Caki2 (cell line): ENCODE measurements at places on chromosomes 2 and 18.

GRCh38 chr2:20976527-20976926 lies 67.3 kb downstream of the APOB start:
- DNase-seq, result no peak

- DNase-seq, result peak; percentile 41
Measured at GRCh38 chr2:10668402-10669012, 21.3 kb downstream of the NOL10 start.

DNA sequence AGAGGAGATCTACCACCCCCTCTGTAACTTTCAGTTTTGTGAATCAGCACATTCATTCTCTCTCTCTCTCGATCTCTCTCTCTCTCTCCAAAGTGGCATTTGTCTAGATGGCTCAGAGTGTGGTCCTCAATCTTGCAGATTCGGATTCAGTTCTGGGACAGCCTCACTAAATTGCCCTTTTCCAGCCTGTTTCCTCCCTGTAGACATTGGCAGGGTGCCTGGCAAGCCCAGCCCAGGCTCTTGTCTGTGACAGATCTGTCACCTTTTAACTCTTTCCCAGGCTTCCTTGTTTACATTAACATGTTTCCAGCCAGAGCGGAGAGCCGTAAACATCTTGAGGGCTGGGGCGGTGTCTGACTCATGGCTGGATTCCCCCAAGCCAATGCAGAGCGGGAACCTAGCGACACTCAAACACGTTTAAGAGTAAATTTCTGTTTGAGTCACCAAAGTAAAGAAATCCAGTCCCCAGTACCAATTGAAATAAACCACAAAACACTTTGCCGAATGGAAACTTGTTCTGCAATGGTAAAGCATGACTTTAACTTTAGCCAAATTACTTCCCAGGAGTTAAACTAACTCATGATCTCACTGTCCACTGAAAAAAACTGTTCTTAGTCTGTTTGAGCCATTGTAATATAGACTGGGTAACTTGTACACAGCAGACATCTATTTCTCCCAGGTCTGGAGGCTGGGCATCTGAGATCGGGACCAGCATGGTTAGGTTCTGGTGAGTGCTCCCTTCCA lies 6.6 kb upstream of the CYP27C1 start:
- peak; percentile 97 for DNase-seq

DNA sequence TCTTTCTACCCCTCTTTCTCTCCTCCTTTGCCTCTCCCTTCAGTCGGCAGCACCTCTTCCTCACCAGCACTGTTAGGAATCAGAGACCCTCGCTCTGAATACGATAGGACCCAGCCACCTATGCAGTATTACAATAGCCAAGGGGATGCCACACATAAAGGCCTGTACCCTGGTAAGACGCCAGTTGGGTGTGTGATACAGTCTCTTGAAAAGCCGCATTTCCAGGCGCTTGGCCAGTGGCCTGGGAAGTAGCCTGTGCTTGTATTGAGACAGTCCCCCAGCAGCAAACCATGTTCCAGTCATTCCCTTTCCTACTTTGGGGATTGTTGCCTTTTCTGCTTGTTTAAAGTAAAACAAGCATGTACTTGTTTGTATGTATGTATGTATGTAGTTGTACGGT lies 118.4 kb upstream of the DAPL1 start:
- DNase-seq, result no peak

GRCh38 chr18:2655954-2656236 lies 369 bp downstream of the SMCHD1 start:
- no peak for DNase-seq

DNA sequence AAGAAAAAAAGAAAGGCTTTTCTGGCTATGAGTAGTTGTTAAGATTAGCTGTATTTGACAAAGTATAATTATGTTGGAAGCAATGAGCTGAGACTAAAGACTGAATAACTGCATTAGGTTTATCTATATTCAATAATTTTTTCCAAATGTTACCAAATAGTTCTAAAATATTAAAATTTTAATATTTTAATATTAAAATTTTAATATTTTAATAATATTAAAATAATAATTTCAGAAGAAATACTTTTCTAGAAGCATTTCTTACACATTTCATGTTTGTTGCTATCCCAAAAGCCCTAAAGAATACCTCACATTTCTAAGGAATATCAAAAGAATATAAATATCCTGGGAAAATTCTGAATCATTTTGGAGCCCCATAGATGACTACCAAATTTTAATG lies 74.7 kb downstream of the LRP2 start:
- no peak for DNase-seq

GRCh38 chr2:10433947-10434885 lies 13.9 kb downstream of the ODC1 start:
- peak; percentile 19 for DNase-seq

DNA sequence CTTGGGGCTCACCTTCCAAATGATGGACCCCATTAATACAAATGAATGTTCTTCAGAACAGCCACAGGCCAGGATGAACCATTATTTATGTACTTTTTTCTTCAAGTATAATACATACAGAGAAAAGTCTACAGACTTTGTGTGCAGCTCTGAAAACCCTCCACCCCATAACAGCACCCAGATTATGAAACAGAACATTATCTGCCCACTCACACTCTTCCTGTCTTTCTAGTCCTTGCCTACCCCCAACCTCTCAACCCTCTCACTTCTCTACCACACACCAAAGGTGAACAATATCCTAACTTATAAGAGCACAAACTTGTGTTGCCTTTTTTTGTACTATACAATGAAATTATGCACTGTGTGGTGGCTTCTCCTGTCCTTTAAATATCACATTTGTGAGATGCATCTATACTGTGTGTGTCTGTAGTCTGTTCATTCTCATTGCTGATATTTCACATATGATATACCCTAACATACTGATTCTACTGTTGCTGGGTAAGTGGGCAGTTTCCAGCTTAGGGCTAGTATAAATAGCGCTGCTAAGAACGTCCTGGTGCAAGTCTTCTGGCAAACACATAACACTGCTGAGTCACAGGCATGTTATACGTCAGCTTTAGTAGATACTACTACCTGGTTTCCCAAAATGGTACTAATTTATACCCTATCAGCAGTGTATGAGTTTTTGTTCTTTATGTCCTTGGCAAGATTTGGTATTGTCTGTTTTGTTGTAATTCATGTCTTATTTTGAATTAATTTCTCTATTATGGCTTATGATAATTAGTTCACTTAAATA lies 1.0 kb upstream of the NPHP1 start:
- DNase-seq, result no peak

DNA sequence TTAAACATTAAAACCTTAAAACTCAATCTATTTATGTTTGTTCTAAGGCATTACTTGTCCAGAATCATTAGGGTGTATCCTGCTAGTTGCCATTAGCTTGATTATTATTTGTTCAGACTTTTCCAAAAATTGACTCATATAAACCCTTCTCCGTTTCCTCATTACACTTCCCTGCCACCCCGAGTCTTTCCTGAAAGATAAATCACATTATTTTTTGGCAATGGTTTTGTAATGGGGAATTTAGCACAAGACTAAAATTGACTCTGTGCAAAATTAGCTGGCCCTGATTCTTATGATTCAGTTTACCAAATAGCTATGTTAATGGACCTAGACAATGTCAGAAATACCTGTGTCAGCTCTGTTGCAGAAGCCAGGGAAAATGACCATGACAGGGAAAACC lies 112.2 kb upstream of the NT5C1B start:
- DNase-seq, result no peak

- no peak for DNase-seq
Measured at GRCh38 chr18:48985161-48985560, 34.4 kb upstream of the SMAD7 start.

GRCh38 chr18:74436158-74436769 lies 20.8 kb downstream of the DIPK1C start:
- DNase-seq, result no peak
